Activated T-cell treated with anti-CD3 and anti-CD28 coated beads, Interleukin-2, amount 50 U/mL, for 1 hour (primary cell): ENCODE measurements at places on chromosomes 2 and 18.

- DNase-seq: no peak
Measured at GRCh38 chr2:130884503-130884902, 47.8 kb downstream of the ARHGEF4 start.

DNA sequence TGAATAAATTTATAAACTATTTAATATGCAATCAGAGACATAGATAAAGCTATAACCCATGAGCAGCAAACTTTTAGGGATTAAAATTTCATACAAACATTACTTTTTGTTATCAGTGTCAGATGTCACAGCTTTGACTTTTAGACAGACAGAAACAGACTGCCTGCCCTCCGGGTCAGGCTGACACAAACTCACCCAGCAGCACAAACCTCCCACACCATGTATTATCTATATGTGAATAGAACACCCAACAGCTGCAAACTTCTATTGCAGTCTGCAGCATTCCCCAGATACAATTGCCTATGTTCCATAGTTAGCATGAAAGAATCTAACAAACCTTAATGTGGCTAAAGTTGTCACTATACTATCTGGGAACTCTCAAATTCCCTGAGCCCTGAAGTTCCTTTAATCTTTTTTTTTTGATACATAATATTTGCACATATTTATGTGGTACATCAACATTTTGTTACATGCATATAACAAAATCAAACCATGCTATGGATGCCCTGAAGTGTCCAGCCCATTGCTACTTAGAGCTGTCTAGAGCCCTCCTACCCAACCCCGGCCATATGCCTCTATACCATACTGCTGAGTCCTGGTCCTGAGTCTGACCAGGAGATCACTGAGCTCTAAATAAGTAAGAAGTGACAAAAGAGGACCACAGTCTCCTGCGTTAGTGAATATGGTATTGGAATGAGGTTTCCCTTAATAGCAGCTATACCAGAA is 214.4 kb downstream of the ZNF385B start:
- no peak for DNase-seq

DNA sequence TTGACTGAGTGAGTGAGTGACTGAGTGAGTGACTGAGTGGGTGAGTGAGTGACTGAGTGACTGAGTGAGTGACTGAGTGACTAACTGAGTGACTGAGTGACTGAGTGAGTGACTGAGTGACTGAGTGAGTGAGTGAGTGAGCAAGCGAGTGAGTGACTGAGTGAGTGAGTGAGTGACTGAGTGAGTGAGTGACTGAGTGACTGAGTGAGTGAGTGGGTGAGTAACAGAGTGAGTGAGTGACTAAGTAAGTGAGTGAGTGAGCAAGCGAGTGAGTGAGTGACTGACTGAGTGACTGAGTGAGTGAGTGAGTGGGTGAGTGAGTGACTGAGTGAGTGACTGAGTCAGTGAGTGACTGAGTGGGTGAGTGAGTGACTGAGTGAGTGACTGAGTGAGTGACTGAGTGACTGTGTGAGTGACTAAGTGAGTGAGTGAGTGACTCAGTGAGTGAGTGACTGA is 11.9 kb downstream of the MAL start:
- no peak for DNase-seq

GRCh38 chr2:236164925-236165841 is 3.0 kb downstream of the GBX2 start:
- no peak for DNase-seq

- DNase-seq: no peak
Measured at GRCh38 chr18:37754141-37754540, 188.5 kb upstream of the CELF4 start.
